Upper lobe of right lung (tissue), 1 donor: ENCODE measurements at places on chromosomes 1 and 21. TPM values are rescaled to one million over a fixed set of nuclear protein-coding genes. Genes with fewer than 3 reads are reported as not detected.

ADCY10 gene
- total RNA-seq, result 0.29 TPM

HPCAL4 gene
- total RNA-seq, result 0.09 TPM

AQP10 gene
- 0.64 TPM for total RNA-seq

CDCA8 gene
- total RNA-seq, result 0.78 TPM
